ENCODE measurements at places on chromosomes 4 and X. TPM values are rescaled to one million over a fixed set of nuclear protein-coding genes. Genes with fewer than 3 reads are reported as not detected.

GRCh38 chrX:3514996-3515395 is 168.5 kb upstream of the MXRA5 start:
- no peak for DNase-seq

DNA sequence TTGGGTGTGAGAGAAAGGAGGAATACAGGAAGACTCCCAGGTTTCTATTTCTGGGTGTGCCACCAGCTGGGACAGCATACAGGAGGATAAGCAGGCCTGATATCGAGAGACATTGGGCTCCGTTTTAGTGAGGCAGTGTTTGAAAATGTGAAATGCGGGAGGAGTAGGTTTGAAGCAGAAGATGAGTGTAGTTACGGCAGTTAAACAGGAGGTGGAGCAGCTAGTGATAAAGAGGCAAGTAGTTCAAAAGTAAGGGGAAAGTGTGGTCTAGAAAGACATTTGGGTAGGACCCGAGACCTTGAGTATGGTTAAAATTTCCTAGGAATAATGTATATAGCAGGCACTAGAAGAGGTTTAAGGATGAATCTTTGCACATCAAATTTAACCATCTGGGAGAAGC is 42.4 kb downstream of the DCUN1D4 start:
- no peak for DNase-seq

GRCh38 chr4:124866301-124866700 is 153.8 kb upstream of the ANKRD50 start:
- no peak for DNase-seq

DNA sequence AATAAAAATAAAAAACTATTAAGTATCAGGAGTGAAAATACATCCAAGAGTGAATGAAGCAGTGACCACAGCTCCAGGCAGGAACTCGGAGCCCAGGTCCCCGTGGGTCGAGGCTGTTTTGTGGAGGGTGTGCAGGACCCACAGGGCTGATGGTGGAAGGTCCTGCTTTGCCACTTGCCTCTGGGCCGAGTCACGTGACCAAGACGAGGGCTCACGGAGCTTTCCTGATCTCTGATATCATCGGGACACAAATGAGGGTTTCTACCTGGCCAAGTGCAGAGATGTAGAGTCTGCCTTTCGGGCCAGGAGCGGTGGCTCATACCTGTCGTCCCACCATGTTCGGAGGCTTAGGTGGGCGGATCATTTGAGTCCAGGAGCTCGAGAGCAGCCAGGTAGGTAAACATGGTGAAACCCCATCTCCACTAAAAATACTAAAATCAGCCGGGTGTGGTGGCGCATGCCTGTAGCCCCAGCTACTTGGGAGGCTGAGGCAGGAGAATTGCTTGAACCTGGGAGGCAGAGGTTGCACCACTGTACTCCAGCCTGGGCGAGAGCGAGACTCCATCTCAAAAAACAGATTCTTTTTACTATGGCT is 7.2 kb downstream of the SLC25A6 start:
- no peak for DNase-seq

GRCh38 chr4:84503495-84504437 is 4.7 kb upstream of the NKX6-1 start:
- DNase-seq, result no peak

DNA sequence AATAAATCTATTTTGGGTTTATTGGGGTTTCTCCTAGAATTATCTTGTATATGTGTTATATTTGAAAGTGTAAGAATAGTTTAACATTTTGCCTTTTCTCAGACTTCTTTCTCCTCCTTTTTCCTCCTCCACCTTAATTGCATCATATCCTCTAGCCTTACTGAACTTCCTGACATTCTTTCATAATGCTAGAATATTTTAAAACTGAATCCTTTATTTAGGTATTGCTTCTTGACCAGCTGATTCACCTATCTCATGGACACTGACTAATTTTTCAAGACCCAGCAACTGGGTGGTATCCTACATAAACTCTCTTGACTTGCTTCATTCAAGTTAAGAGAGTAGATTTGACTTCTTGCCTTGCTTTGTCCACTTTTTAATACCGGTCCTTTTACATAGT is 1508.9 kb downstream of the STIM2 start:
- no peak for DNase-seq

The HTN1 gene
- total RNA-seq, result not detected

The TMSB15B gene
- 2.7 TPM for total RNA-seq

DNA sequence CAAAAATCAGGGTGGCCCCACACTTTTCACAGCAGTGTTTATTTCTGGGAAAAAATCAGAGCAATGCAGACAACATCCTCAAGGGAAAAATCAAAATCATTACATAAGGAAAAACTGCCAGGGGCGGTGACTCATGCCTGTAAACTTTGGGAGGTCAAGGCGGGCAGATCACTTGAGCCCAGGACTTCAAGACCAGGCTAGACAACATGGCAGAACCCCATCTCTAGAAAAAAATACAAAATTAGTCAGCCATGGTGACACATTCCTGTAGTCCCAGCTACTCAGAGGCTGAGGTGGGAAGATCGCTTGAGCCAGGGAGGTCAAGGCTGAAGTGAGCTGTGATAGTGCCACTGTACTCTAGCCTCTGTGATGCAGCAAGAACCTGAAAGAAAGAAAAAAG is 102.8 kb downstream of the NAF1 start:
- no peak for DNase-seq

The SPIN3 gene
- total RNA-seq, result 6.9 TPM

DNA sequence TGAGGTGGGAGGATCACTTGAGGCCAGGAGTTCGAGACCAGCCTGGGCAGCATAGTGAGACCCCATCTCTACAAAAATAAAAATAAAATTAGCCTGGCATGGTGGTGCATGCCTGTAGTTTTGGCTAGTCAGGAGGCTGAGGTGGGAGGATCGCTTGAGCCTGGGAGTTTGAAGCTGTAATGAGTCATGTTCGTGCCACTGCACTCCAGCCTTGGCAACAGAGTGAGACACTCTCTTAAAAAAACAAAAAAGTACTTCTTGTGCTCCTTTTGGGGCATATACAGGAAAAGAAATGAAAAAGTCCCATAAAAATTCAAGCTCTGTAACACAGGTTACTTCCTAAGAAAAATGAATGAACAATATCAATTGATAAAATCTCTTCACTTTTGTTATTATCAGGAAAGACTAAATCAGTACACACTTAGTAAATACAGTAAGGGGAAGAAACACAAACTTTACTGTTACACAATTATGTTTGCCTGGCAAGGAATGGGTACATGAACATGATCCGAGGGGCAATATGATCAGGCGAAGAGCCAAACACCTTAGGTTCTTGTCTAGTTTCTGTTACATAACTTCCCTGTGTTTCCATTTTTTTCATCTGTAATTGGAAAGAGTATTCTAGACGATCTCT is 46.9 kb downstream of the CCDC158 start:
- no peak for DNase-seq

DNA sequence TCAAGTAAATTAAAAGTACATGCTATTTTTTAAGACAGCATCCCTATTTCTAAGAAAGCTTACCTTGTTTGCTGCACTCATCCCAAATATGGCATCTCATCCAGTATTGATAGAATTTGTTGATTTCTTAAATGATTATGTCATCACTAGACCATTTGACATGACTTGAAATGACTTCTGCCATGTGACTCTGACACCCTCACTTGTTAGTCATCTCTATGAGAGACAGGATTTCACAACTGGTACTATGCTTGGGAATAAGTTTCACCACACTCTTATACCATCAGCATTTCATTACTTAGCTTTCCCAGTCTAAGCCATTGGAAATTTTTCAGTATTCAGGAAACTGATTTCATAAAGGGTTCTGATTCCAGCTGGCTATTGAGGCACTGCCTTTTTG is 55.3 kb downstream of the TMPRSS11F start:
- no peak for DNase-seq

- no peak for DNase-seq
Measured at GRCh38 chr4:160319868-160320260, 1217.0 kb downstream of the RAPGEF2 start.

DNA sequence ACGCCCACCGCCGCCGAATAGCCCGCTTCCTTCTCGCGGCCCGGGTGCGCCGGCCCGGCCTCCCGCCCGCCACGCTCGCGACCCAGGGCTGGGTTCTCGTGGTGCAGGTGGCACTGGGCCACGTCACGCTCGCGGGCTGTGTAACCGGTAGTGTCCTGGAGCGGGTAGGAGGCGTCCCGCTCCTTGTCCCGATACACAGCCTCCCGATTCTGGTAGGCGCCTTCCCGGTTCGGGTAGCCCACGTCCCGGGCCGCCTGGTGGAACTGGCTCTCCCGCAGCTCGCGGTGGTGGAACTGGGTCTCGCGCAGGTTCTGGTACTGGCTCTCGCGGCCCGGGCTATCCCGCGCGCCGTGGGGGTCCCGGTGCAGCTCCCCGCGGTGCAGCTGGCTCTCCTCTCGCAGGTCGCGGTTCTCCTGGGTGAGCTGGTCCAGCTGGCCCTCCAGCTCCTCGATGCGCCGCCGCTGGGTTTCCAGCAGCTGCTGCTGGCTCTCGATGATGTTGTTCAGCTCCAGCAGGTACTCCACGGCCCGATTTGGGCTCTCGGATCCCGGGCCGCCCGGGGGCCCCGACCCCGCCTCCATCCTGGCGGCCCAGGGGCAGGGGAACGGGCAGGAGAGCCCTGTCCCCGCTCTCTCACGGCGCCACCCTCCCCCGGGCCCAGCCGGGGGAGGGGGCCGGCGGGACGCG is 39.3 kb upstream of the IQSEC2 start:
- no peak for DNase-seq

The PSAPL1 gene
- total RNA-seq, result not detected

The GUCY1B1 gene
- 1.2 TPM for total RNA-seq

DNA sequence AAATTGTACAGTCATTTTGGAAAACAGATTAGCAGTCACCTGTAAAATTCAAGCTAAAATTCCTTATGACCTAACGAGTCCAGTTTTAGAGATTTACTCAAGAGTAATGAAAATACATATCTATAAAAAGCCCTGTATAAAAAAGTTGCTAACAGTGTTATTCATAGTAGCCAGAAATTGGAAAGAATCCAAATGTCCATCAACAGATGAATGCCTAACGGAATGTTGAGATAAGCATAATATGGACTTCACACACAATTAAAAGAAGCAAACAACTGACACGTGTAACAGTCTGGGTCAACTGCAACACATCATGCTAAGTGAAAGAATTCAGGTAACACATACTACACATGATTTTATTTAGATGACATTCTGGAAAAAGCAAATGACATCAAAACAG is 584.8 kb upstream of the AGA start:
- DNase-seq, result no peak

DNA sequence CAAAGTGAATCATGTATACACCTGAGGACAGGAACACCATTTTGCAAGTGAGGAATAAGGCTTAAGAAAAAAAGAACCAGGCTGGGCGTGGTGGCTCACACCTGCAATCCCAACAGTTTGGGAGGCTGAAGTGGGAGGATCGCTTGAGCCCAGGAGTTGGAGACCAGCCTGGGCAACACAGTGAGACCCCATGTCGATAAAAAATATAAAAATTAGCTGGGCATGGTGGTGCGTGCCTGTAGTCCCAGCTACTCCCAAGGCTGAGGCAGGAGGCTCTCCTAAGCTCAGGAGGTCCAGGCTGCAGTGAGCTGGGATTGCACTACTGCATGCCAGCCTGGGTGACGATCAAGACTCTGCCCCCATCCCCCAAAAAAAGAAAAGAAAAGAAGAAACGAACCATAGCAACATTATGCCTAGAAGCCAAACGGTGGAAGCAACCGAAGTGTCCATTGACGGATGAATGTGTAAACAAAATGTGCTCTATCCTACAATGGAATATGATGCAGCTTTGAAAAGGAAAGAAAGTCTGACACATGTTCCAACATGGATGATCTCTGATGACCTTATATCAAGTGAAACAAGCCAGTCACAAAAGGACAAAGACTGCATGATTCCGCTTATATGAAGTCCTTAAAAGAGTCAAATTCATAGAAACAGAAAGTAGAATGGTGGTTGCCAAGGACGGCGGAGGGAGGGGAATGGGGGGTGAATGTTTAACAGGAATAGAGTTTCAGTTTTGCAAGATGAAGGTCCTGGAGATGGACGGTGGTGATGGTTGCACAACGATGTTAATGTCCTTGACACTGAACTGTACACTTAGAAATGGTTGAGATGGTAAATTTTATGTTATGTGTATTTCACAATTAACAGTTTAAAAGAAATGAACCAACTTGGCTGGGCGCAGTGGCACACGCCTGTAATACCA is 8.6 kb upstream of the KIAA0232 start:
- DNase-seq, result no peak

- no peak for DNase-seq
Measured at GRCh38 chr4:18691431-18692200, 670.1 kb upstream of the LCORL start.

The FAM149A gene
- 13.8 TPM for total RNA-seq

The FGF16 gene
- total RNA-seq, result not detected

- no peak for DNase-seq
Measured at GRCh38 chr4:66223068-66223703, 552.9 kb upstream of the EPHA5 start.

DNA sequence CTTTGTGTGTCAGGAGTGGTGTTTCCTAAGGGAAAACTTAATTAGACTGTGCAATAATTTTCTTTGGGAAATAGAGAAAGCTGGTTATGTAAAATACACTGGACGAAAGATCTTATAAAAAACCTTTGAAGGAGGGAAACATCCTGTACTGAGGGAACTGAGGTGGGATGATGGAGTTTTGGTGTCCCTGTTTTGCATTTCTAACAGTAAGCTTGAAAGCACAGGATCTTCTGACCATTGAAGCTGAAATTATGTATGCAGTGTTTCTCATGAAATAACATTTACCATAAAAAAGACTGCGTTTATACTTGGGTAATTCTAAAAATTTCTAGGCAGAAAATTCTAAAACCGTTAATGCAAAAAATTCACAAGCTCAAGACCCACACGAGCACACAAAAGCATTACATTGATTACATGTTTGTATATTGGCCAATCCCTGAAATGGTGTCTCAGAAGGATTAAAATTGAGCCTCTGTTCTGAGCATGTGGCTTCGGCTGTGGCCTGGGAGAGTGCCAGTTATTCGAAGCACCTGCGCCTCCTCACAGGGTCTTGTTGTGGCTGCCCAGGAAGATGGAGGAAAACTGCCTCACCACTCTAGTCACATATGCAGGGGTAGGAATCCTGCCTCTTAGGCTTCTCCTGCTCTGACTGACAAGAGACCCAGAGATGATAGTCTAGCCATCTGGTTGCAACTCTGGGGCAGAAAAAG is 49.5 kb downstream of the JADE3 start:
- DNase-seq, result no peak

GRCh38 chrX:68665502-68665901 is 18.0 kb downstream of the STARD8 start:
- no peak for DNase-seq

DNA sequence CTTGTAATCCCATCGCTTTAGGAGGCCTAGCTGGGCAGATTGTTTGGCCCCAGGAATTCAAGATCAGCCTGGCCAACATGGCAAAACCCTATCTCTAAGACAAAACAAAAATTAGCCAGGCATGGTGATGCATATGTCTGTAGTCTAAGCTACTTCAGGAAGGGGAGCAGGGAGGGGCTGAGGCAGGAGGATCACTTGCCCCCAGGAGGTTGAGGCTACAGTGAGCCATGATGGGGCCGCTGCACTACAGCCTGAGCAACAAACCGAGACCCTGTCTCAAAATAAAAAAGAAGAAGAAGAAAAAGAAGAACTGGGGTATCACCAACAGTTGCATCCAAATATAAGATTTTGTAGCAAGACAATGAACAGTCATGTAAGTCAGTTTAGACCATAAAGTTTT is 47.3 kb upstream of the NFKB1 start:
- DNase-seq, result no peak

Data from colonic mucosa (tissue), 4 donors.